Mesenteric fat pad (tissue), 1 donor: ENCODE measurements at places on chromosomes 4 and X.

- no peak for DNase-seq
Measured at GRCh38 chr4:89364541-89364940, 56.9 kb upstream of the GPRIN3 start.

- no peak for DNase-seq
Measured at GRCh38 chrX:12966151-12966550, 8.8 kb upstream of the TMSB4X start.

GRCh38 chr4:105644257-105644656 lies 64.2 kb downstream of the INTS12 start:
- no peak for DNase-seq

GRCh38 chrX:8604131-8604530 lies 127.8 kb downstream of the ANOS1 start:
- no peak for DNase-seq

DNA sequence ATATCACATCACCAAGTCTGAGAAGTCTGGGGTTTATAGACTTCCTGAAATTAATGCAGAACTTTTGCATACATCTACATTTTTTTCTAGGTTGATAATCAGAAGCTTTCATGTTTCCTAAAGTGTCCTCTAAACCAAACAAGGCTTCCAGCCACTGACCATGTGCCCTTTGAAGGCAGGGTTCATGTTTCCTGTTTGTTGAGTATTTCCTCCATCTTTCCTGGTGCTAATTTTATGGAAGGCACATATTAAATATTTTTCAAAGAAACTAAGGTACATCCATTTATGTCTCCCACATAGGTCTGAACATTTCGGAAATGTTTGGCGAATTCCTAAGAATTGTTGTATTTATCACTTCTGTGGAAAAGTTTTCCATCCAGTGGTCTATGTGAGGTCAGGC lies 5.6 kb downstream of the GALNT7 start:
- DNase-seq = no peak

DNA sequence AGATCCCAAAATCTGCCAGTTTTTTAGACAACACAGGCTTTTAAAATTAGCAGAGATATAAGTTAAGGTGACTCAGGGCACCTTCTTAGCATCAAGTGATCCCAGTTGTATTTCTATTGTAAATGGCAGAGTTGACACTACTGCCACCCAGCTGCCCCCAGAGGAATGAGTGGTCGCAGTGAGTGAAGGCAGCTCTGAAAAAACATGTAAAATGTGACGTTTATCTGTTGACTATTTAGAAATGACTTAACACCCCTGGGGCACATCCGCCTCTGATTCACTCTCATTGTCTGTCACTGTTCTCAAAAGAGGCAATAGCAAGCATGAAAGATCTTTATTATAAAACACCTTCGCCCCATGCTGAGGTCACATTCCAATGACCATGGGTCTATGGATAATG lies 592.4 kb downstream of the ACTRT1 start:
- DNase-seq = no peak
